Stimulated activated CD8-positive, alpha-beta memory T cell treated with anti-CD3 and anti-CD28 coated beads, Interleukin-15, amount 100 ng/mL, for 4 hours (primary cell): ENCODE measurements at places on chromosomes 12 and 14.

- no peak for DNase-seq
Measured at GRCh38 chr14:24885410-24885913, 164.5 kb downstream of the STXBP6 start.

- DNase-seq: no peak
Measured at GRCh38 chr14:51205486-51205885, 34.6 kb upstream of the TMX1 start.

GRCh38 chr12:7162691-7163114 is 26.8 kb upstream of the PEX5 start:
- DNase-seq: no peak

- no peak for DNase-seq
Measured at GRCh38 chr12:66960704-66961690, 282.1 kb upstream of the GRIP1 start.

DNA sequence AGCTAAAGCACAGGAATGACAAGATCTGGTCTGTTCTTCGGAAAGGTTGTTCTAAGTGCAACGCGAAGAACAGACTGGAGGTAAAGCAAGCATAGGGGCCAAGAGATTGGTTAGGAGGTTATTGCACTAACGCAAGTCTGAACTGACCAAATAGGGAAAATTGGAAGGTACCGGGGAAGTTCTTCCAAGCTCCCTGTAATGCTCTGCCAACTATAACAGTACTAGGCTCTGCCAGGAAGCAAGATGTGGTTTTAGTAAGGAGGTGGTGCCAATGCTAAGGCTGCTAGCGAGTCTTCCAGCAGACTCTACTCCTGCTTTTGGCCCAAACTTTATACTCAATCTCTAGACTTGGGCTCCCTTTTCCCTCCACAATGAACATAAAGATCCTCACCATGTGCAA is 138.6 kb downstream of the PAWR start:
- DNase-seq: no peak

DNA sequence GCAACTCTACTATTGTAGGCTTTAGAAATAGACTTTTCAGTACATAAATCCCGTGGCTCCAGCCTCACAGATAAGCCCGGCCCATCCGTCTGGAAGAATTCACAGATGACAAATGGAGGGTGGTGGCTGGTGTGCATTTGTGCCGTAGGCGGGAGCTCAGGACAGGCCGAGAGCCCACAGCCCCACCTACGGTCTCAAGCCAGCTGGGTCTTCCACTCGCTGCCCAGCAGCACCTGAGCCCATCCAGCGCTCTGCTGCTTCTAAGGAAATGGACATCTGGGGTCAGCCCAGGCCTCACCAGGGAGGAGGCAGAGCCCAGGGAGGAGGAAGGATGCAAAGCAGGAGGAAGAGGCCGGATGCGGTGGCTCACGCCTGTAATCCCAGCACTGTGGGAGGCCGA is 72.8 kb downstream of the KIF26A start:
- DNase-seq: no peak

DNA sequence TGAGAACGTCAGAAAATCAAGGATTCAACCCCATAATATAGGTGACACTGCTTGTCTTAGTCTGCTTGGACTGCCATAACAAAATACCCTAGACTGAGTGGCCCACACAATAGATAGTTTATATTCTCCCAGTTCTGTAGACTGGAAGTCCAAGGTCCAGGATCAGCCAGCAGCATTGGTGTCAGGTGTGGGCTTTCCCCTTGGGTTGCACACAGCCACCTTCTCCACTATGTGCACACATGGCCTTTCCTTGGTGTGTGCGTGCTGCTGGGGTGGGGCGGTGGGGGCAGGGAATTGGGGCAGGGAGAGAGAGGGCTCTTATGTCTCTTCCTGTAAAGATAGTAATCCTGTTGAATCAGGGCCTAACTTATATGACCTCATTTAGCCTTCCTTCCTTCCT is 106.4 kb downstream of the SLC25A47 start:
- no peak for DNase-seq

DNA sequence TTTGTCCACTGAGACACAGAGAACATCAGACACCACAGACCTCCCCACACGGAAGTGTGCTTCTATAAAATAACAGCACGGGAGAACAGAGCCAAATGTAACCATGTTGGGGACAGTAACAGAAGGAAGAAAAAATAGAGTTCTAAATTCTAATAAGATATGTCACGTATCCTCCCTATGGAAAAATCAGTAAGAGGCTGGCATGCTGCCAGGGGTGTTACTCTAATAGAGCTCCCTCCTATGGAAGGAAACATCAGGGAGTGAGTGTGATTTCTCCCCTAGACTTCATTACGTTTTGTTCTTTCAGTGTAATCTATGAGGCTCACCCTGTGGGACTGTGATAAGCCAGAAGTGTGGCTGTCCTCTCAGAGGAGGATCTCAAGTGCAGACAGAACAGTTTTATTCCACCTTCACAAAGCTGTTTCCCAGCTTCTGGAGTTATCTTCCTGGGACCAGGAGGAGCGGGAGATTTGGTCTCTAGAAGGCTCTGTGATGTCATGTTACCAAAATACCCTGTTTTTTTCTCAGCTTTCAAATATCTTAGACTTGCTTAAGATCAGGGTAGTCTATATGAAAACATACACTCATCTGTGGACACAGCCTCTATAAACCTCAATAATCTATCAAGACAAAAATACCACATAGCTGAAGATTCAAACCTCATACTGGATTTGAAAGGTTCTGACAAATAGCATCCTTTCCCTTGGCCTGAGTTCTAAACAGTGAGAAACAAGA is 69.3 kb downstream of the ZFC3H1 start:
- DNase-seq: no peak

GRCh38 chr12:108016022-108016564 is 113.0 kb upstream of the WSCD2 start:
- no peak for DNase-seq

GRCh38 chr12:25800101-25800500 is 158.4 kb upstream of the RASSF8 start:
- no peak for DNase-seq

DNA sequence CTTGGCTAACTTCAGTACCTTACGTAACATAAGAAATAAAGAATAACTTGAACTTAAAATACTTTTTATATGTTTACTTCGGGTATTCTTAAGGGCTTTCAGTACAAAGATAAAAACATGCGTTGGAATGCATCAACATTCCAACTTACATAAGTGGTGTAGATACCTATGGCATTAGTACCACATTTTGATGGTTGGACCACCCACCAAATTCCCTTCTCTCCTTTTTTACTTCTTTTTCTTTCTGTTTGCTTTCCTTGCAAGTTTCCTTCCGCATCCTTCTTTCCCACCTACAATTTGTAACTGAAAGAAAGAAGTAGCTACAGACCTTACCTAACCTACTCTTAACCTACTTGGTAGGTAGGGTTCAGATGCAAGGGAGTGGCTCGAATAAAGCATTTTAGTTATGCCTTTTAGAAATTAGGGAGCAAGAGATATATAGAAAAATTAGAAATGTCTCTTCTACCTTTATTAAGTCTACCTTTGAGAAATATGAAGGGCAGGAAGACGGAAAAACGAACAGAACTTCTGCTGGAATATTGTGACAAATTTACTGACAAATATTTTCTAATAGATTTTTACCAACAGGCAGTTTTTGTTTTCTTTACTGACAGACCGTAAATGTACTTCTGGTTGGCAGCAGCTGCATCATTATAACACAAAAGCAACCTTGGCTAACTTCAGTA is 2.1 kb upstream of the ARHGAP5 start:
- no peak for DNase-seq

DNA sequence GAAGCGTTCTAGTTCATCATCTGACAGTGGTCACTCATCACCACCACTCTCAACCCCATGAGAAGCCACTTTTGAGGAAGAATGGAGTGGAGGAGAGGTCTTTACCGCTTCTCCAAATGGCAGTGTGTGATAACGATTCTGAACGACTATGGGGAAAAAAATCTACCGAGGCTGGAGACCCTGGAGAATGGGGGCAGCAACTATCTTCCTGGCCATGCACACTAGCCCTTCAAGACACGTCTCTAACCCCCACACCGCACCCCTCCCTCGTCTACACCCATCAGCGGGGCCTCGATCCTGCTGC is 365 bp downstream of the ING4 start:
- no peak for DNase-seq

DNA sequence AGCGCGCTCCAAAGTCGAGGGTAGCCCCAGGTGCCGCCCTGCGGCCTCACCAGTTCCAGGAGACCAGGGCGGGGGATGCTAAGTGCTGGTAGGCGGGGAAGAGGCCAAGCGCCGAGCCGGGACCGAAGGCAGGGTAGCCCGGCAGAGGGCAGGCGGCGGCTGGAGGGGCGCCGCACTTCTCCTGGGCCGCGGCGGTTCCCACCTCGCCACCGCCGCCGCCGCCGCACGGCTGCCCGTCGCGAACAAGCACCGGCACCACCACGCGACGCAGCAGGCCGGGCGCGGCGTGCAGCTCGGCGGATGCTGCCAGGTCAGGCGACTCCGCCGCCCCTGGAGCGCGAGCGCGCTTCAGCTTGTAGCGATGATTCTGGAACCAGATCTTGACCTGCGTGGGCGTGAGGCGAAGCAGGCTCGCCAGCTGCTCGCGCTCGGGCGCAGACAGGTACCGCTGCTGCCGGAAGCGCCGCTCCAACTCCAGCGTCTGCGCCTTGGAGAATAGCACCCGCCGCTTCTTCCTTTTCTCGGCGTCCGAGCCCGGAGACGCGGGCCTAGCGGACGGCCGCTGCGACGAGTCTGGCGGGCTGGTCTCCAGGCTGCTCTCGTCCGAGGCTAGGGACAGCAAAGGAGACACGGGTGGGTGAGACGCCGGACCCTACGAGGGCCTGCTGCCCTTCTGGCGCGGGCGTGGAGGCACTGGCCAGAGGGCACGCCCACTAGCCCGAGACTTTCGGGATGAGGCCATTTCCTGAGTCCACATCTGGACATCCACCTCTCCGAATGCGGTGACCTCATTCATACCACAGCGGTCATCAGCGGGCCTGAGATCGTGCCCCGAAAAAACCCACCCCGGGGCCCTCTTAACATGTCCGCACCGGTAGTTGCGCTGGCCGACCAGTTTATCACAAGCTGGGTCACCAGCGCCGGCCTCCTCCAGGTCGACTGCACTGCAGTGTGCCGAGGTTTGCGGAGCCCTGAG is 1.3 kb downstream of the NKX2-8 start:
- no peak for DNase-seq

- DNase-seq: no peak
Measured at GRCh38 chr12:94079566-94080340, 68.6 kb upstream of the PLXNC1 start.

DNA sequence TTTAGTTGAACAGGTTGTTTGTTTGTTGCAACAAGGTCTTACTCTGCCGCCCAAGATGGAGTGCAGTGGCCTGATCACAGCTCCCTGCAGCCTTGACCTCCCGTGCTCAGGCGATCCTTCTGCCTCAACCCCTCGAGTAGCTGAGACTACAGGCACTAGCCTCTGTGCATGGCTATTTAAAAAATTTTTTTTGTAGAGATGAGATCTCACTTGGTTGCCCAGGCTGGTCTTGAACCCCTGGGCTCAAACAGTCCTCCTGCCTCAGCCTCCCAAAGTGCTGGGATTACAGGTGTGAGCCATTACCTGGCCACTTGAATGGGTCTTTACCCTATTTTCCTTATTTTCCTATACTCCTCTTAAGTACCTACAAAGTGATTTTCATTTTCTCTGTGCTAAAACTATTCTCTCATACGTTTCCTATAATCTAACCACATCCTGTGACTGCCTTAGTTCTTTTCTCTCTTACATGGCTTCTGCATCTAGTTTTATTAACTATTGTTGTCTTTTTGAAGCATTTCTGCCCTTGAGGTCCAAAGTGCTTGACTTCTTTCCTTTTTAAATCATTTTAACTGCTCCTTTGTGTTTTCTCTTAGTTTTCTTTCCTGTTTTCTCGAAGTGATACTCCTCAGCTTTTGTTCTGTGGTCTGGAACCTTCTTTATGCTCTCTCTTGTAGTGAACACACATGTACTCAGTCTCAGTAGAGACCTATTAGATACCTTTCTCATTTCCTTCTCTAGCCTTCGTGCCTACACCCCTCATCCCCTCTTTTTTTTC is 14.1 kb downstream of the GPX2 start:
- no peak for DNase-seq

DNA sequence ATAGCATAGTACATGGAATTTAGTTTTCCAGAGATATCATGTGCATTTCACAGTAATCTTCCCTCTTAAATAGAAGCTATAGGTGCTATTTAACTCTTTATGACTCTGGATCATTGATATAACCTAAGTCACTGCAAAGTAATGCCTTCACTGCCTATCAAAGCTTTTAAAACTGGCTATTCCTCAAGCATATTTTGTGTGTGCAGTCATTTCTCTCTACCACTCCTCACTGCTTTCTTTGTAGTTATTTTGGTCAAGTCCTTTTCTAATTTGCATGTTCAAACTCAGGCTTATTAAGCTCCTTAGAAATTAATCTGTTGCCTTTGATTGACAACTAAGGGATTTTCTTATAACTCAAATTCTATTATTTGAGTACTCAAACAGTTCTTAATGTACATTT is 79.4 kb upstream of the PLEKHG7 start:
- no peak for DNase-seq

DNA sequence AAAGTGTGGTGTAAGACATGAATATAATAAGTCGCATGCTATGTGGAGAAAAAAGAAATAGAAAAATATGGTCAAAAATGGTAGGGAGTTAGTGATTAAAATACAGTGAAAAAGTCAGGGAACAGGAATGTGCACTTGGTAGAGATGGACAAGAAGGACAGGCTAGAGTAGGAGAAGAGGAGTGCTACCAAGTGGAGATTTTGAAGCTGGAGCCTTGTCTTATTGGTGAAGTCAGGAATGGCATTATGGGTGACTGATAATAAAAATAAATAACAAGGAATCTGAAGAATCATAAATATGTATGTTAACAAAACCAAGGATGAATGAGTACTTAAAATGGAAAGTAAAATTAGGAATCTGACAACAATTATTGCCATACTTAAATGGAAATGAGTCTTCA is 204.8 kb downstream of the PRKD1 start:
- DNase-seq: no peak

DNA sequence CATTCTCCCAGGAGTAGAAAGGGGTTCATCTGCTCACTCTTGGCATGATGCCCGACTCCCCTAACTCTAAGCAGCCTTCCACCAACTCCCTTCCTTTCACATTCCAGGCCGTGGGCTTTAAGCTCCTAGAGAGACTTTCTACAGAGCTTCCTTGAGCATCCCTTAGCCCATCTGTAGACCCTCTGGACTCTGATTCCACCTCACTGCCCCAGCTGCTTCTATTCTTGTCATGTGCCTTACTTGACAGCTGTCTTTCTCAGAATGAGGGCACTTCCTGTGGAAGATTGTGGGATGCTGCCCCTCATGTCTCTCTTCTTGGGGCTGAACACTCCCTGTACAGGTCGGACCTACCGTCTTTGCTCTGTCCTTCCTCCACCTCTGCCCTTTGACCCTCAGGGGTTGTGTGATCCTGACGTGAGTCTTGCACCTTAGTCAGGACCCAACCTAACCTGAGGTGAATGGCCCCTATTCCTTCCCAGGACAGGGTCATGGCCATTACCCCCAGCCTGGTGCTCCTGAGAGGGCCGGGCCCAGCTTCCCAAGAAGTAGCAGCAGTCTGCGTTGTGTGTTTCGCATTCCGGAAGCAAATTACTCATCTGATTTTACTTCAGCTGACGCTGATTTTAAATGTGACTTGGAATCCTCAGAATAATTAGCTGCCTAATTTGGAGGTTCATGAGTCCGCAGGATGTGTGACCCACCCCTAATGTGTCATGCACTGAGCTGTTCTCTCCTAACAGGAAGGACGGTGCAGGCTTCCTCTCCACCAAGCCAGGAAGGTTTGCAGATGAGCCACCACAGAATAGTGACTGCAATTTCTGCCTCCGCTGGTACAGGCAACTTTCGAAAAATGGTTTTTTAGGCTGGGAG is 2.7 kb upstream of the GALNT6 start:
- DNase-seq: peak; percentile 44

- no peak for DNase-seq
Measured at GRCh38 chr12:1936406-1937320, 18.2 kb upstream of the CACNA2D4 start.
